ENCODE measurements at places on chromosomes 3 and 15.

GRCh38 chr3:129558081-129558771 is 15.3 kb downstream of the H1-8 start:
- DNase-seq, result peak; percentile 28

DNA sequence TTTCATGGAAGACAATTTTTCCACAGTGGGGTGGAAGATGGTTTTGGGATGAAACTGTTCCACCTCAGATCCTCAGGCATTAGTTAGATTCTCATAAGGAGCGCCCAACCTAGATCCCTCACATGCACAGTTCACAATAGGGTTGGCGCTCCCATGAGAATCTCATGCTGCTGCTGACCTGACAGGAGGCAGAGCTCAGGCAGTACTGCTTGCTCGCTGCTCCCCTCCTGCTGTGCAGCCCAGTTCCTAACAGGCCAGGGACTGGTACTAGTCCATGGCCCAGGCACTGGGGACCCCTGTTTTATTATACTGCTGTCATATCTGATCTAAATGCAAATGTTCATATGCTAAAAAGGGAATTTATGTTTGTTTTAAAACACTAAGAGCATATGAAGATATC is 9.8 kb upstream of the GRK7 start:
- DNase-seq, result no peak

GRCh38 chr3:103170651-103171050 is 735.8 kb downstream of the ZPLD1 start:
- DNase-seq, result no peak

DNA sequence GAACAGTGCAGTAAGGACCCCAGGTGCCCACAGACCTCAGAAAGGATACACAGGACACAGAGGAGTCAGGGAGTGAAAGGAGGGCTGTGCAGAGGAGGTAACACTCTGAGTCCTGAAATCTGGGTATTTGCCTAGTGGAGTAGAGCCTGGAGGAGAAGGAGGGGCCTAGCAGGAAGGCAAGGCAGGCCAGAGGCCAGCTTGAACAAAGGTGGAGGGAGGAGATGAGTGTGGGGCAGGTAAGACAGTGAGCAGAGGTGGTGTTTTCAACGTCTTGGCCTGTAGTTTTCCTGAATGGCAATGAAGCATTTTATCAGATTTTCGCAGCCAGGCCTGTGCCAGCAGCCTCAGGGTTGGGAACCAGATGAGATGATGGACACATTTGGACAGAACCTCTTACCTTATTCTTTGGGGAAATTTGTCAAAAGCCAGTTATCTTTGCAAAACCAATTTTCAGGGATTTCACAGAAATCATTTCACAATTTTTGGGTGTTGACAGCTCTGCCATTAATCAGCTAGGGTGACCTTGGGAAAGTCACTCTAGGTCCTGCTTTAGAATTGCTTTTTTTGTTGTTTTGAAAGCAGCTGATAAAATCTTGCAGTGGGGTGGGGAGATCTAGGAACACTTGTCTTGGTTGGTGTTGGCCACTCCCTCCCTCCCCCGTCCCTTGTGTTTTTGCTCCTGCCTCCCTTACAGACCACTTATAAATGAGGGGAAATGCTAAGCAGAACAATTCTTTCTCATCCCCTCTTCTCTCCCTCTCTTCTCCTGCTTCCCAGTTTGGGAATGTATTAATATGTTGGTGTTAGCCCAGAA is 38.4 kb downstream of the SPSB4 start:
- DNase-seq, result no peak

DNA sequence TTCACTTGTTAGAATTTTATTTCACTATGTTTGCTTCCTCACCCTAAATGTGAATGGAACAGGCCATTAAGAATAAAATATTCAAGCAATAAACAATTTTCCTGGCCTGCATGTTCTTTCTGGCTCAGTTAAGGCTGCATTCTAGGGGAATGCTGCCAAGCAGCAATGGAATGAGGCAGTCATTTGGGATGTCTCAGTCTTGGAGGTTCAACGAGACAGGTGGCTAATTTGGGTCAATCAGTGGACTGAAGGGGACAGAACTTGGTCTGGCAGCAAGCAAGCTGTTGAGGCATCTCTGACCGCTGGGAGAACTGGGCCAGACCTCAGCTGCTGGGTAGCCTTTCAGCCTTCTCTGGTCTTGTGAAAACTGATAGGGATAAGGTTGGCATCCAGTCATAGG is 241.6 kb downstream of the NLGN1 start:
- DNase-seq, result no peak

DNA sequence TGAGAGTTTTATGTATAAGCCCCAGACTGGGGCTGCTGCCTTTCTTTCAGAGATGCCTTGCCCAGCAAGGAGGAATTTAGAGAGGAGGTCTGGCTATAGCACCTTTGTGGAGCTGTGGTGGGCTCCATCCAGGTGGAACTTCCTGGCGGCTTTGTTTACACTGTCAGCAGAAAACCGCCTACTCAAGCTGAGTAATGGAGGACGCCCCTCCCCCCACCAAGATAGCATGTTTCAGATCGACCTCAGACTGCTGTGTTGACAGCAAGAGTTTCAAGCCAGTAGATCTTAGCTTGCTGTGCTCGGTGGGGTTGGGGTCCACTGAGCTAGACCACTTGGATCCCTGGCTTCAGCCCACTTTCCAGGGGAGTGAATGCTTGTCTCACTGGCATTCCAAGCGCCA is 155.6 kb downstream of the STXBP5L start:
- no peak for DNase-seq

DNA sequence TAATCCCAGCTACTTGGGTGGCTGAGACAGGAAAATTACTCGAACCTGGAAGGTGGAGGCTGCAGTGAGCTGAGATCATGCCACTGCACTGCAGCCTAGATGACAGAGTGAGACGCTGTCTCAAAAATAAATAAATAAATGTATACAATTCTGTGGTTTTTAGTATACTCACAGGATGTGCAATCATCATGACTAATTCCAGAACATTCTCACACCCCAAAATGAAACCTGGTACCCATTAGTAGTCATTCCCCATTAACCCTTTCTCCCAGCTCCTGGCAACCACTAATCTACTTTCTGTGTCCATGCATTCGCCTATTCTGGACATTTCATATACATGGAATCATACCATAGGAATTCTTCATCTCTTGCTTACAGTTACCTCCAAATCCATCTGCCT is 44.5 kb downstream of the LRRFIP2 start:
- peak; percentile 82 for DNase-seq

DNA sequence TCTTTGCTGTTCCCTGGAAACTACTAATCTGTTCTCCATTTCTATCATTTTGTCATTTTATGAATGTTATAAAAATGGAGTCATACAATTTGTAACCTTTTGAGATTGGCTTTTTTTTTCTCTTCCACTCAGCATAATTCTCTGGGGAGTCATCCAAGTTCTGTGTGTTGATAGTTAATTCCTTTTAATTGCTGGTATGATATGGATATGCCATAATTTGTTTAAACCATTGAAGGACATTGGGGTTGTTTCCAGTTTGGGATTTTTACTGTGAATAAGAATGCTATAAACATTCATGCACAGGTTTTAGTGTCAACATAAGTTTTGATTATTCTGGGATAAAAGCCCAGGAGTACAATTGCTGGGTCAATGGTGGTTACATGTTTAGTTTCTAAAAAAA is 279.4 kb downstream of the WNT5A start:
- DNase-seq, result no peak

All from fibroblast of mammary gland (primary cell).